Stimulated activated CD4-positive, alpha-beta T cell treated with anti-CD3 and anti-CD28 coated beads, Interleukin-4, amount 100 ng/mL, for 48 hours (primary cell): ENCODE measurements at places on chromosomes 1 and 21.
A peak's percentile ranks its signal among the peaks of the same experiment; 100 is the strongest.

- DNase-seq, result no peak
Observed at GRCh38 chr1:110002695-110003094, 18.1 kb downstream of the AHCYL1 start.

GRCh38 chr1:180264595-180264994 lies 34.5 kb downstream of the LHX4 start:
- DNase-seq, result no peak

DNA sequence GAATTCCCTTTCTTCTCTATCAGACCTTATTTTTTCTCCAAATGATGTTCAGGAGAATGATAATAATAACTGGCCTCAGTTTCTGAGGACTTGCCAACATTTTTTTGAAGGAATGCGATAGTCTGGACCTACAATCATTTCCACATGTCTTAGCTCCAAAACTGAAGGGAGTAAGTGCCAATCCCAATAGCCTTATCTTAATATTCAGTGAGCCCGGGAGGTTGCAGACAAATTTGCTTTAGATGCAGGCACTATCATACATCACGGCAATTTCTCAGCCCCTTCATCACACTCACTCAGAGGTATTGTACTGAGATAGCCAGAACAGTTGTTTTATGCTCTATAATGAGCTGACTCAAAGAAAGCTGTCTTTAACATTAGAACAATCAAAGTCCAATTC lies 796.9 kb downstream of the ADGRL2 start:
- no peak for DNase-seq

DNA sequence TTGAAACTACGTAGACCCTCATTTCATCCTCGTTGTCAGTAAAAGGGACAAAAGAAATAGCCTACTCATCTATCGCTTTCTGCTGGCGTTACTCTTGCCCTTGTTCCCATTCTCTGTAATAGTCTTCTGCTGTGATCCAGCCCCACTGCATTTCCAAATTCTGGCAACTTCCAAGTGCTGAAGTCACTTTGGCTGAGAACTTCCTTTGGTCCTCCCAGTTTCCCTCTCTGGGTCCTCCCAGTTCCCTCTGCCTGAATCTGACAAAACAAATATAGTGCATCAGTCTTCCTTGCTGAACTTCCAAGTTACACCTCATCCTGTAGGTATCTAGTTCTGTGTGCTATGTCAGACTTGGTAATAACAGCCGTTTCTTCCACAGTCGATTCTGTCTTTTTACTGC lies 47.0 kb upstream of the PLA2G4A start:
- no peak for DNase-seq

DNA sequence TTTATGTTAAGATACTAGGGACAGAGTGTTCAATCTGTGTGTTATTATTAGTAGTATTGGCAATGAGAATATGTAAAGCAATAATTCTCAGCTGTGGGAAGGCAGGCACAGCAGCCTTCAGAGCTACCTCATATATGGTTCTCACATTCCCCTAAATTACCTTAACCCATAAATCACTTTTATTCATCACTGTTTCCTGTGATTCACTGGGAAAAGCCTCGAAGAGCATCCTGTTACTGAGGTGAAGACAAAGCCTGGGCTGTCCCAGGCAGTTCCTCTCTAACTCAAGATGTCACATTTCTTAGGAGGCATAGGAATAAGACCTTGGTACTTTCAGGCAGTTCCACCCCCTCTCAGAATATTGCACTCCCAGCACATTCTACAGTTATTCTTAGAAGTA lies 965.7 kb downstream of the NCAM2 start:
- DNase-seq, result no peak

- no peak for DNase-seq
Observed at GRCh38 chr1:239418681-239419080, 32.3 kb downstream of the CHRM3 start.

DNA sequence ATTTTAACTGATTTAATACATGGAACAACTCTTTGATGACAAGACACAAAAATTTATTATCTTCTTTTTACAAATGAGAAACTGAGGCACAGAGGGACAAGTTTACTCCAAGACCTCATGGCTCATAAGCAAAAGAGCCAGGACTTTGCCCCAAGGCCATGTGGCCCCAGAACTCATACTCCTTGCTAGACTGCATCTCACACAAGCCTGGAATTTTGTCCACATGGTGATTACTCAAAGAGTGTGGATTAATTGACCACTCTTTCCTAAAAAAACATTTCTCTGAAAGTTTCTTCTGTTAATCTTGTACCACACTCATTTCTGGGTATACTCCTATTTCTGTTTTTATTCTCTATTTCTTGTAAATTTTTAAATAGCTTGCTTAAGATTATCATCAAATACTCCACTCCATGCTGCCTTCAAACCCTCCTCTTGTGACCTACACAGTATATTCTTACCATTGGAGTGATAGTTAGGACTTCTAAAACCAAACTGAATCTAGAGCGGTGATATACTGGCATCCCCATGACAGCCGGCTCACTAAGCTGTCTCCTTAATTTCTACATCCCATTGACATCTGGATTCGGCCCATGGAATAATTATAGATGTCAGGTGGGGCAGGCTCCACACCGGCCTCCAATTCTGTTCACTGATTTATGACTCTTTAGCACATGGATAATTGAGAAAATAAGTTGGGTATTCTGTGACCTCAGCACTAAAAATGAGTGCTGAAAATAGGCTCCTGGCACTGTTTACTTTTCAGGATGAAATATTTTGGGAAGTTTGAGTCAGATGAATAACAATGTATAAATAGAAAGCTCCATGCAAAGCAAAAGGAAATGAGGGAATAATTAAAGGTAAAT lies 16.1 kb downstream of the RGS4 start:
- no peak for DNase-seq

GRCh38 chr1:33257772-33258712 lies 1.8 kb downstream of the ZNF362 start:
- no peak for DNase-seq

GRCh38 chr1:19710825-19711611 lies 46.3 kb downstream of the HTR6 start:
- DNase-seq, result peak; percentile 6

DNA sequence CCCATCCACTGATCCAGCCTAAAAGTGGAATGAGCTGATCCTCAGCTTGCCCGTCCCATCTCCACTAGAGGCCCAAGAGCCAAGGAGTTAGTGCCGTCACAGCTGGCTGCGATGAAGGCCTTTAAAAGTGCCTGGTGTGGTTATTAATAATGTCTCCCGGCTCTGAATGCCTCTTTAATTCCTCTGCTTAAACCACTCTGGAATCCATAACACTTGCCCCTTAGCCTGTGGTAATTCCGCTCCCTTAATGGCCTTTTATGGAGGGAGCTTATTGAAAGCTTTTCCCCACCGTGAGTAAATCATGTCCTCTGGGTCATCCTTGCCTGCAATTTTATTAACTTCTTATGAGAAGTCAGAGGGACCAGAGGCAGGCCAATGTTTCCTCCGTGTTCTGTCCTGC lies 55.4 kb downstream of the UBIAD1 start:
- no peak for DNase-seq

- DNase-seq, result no peak
Observed at GRCh38 chr1:65247419-65248359, 61.7 kb upstream of the DNAJC6 start.

DNA sequence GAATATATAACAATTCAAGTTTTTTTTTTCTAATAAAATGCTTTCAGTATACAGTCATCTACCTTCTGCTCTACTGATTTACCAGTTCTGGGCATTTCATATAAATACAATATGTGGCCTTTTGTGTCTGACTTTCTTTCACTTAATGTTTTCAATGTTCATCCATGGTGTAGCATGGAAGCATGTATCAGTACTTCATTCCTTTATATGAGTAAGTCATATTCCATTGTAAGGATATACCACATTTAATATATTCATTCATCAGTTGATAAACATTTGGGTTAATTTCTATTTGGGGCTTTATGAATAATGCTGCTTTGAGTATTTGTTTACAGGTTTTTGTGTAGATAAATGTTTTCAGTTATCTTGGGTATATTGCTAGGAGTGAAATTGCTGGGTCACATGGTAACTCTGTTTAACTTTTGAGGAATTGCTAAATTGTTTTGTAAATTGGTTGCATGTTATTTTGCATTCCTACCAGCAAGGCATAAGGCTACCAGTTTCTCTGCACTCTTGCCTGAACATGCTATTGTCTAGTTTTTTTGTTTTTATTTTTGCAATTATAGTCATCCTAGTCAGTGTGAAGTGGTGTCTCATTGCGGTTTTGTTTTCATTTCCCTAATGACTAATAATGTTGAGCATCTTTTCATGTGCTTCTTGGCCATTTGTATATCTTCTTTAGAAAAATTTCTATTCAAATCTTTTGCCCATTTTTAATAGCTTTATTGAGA lies 206.1 kb downstream of the TM2D1 start:
- DNase-seq, result no peak

GRCh38 chr21:43315244-43316137 lies 111.4 kb downstream of the SIK1 start:
- DNase-seq, result no peak

DNA sequence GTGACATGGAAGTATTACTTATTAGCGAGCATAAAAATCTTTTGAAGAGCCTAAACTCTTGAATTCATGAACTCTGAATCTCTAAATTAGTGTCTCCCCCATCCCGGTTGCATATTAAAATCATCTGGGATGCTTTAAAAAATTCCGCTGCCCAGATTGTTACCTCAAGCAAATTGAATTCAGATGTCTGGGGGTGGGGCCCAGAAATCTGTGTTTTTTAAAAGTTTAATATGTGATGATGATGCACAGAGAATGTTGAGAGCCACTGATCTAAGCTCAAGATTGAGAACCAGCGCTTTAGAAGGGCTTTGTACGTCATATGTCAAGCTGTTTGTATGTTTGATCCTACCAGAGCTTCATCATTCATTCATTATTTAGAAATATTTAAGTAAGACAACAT lies 446.8 kb downstream of the NUF2 start:
- DNase-seq, result no peak

- DNase-seq, result no peak
Observed at GRCh38 chr1:47821760-47822159, 175.4 kb downstream of the TRABD2B start.

- no peak for DNase-seq
Observed at GRCh38 chr21:45208627-45208951, 79.1 kb downstream of the POFUT2 start.

- DNase-seq, result no peak
Observed at GRCh38 chr1:150881331-150882070, 5.1 kb upstream of the ARNT start.

DNA sequence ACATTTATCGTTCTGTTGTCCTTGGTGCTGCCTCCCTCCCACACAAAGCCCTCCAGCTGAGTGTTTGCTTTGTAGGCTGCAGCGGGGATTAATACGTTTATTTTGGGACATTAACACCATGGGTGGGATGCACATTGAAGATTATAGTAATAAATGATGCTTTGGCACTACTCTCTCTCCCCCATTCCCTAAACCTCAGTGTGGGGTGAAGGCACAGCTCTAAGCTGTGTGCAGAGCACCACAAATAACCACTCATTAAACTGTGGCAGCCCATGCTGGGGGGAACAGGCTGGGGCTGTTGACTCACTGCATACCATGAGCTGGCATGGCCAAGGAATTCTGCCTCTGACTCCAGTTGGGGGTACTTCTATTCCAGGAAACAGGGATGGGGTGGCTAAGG lies 7.7 kb downstream of the PCP4L1 start:
- DNase-seq, result no peak

DNA sequence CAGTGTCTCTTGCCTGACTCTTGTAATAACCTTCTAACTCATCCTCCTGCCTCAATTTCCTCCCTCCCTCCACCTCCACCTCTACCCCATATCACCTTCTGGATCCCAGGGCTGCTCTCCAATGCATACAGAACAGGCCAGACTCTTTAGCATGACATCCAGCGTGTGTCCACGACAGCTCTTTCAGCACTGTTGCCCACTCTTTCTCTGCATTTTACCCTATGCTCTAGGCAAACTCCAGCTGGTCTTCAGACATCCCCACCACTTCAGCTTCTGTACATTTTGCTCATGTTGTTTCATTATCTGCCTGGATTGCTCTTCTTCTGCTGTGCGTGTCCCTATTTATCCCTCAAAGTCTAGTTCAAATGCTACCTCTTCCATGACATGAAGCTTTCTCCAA lies 4.8 kb downstream of the INKA2 start:
- DNase-seq, result no peak
